ENCODE measurements at places on chromosomes 7 and 10.

- DNase-seq = no peak
Measured at GRCh38 chr10:132465889-132466519, 69.0 kb downstream of the PWWP2B start.

- no peak for DNase-seq
Measured at GRCh38 chr7:8699875-8700624, 266.6 kb downstream of the NXPH1 start.

- DNase-seq = no peak
Measured at GRCh38 chr10:79392020-79392398, 44.7 kb downstream of the PPIF start.

GRCh38 chr7:107118109-107118900 lies 50.5 kb upstream of the HBP1 start:
- no peak for DNase-seq

DNA sequence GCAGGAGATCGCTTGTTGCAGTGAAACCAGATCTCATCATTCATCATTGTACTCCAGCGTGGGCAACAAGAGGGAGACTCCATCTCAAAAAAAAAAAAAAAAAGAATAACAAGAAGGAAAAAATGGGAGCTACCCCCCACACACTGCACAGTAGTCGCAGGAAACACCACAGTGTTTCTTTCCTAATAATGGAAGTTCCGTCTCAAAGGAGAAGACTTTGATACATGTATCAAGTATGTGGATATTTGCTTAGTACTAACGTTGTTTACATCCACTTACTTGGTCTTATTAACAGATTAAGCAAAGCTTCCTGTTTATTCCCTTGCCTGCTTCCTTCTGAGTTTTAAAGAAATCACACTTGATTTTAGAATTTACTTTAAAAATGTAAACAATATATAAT lies 22.2 kb downstream of the YAE1 start:
- no peak for DNase-seq

GRCh38 chr10:96556003-96556402 lies 30.8 kb downstream of the TM9SF3 start:
- DNase-seq = peak; percentile 22

- no peak for DNase-seq
Measured at GRCh38 chr10:106997721-106998120, 166.8 kb downstream of the SORCS1 start.

DNA sequence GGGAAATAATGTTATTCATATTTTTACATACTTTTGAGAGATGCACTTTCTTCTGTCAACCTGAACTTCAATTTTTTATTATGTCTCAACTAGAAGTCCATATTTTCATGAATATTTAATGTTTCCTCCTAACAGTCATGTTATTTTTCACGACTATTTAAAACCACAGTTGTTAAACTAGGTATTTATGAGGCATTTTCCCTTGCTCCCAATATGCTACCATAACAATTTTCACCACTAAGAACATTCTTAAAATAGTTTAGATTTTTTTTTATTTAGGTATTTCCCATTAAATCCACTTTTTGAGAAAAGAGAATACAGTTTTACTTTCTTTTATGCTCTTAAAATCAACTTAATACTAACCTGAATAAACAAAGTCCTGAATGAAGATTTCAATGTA lies 89.4 kb downstream of the JAZF1 start:
- DNase-seq = no peak

GRCh38 chr7:151386301-151387160 lies 23.3 kb downstream of the WDR86 start:
- no peak for DNase-seq

- DNase-seq = no peak
Measured at GRCh38 chr7:94183289-94183749, 179.2 kb upstream of the BET1 start.

DNA sequence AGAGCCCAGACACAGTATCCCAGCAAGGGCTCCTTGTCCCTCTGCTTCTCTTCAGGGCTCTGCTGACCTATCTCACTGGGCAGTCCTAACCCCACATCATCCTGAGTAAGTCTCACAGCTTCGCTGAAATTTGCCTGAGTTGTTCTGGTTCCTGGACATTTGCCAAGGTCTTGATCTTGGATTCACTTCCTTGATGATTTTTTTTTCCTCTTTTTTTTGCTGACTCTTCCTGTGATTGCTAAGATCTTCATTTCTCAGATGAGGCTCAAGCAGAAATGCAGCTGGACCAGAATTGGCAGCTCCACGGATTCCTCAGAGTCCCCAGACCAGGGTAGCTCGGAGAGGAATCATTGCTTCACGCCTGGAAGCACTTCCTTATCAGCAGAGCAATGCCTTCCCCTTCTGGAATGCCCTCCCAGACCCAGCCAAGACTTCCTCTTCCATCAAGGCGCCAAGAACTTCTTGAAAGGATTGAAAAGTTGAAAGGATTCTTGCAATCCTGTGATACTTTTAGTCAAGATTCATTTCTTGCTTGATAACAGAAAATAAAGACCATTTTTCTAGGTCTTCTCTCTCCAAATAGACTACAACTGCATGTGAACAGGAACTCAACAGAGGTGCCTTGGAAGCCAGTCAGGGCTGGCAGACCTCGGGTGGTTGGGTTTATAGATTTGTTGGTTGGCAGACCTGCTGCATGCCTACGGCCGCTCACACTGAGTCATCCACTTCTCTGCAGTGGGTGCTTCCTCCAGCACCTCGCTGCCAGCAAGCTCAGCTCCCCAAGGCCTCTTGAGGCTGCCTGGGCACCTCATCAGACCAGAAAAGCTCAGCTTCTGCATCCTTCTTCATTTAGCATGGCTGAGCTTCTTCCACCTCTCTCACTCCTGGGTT lies 8.8 kb upstream of the AFAP1L2 start:
- no peak for DNase-seq

GRCh38 chr10:75679536-75679935 lies 248.1 kb downstream of the LRMDA start:
- no peak for DNase-seq

GRCh38 chr7:155477476-155477875 lies 19.5 kb downstream of the EN2 start:
- DNase-seq = no peak

GRCh38 chr7:31487476-31487875 lies 26.4 kb upstream of the ITPRID1 start:
- no peak for DNase-seq

- DNase-seq = no peak
Measured at GRCh38 chr7:17185690-17186070, 112.8 kb upstream of the AHR start.

DNA sequence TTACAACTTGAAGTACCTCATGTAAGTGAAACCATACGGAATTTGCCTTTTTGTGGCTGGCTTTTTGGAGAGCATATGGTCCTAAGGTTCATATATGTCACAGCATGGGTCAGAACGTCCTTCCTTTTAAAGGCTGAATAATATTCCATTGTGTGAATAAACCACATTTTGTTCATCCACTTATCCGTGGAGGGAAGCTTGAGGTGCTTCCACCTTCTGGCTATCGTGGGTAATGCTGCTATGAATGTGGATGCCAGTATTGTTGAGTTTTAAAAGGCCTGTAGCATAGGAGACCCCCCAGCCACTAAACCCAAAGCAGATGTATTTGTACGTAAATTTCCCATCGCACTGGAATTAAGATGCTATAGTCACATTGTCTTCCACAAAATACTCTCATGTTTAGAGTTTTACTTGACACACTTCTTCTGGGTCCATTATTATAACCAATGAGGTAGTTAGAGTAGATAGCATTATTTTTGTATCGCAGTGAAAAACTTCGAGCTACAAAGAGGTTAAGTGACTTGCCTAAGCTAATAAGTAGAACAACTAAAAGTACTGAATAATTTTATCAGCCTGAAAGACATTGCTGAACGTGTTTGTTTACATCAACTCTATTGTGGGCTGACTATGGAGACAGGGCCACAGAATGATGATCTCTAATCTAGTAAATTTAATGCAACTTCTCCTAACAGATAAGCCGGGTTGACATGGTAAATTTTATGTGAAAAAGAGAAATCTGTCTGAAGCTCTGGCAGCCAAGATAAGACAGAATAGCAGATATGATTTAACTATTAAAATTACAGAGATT lies 183.0 kb upstream of the CTBP2 start:
- no peak for DNase-seq

DNA sequence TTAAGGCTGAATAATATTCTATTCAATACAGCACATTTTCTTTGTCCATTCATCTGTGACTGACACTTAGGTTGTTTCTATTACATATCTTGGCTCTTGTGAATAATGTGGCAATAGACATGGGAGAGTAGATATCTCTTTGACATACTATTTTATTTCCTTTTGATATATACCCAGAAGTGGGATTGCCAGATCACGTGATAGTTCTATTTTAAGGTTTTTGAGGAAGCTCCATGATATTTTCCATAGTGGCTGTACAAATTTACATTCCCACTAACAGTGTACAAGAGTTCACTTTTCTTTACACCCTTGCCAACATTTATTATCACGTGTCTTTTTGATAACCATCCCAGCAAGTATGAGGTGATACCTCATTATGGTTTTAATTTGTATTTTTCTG lies 1114.7 kb downstream of the CNTNAP2 start:
- DNase-seq = no peak

DNA sequence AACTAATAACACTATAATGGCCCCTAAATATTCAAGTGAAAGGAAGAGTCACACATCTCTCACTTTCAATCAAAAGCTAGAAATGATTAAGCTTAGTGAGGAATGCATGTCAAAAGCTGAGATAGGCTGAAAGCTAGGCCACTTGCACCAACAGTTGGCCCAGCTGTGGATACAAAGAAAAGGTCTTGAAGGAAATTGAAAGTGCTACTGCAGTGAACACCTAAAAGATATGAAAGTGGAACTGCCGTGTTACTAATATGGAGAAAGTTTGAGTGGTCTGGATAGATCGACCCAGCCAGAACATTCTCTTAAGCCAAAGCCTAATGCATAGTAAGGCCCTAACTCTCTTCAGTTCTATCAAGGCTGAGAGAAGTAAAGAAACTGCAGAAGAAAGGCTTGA lies 12.1 kb upstream of the SNX13 start:
- no peak for DNase-seq

DNA sequence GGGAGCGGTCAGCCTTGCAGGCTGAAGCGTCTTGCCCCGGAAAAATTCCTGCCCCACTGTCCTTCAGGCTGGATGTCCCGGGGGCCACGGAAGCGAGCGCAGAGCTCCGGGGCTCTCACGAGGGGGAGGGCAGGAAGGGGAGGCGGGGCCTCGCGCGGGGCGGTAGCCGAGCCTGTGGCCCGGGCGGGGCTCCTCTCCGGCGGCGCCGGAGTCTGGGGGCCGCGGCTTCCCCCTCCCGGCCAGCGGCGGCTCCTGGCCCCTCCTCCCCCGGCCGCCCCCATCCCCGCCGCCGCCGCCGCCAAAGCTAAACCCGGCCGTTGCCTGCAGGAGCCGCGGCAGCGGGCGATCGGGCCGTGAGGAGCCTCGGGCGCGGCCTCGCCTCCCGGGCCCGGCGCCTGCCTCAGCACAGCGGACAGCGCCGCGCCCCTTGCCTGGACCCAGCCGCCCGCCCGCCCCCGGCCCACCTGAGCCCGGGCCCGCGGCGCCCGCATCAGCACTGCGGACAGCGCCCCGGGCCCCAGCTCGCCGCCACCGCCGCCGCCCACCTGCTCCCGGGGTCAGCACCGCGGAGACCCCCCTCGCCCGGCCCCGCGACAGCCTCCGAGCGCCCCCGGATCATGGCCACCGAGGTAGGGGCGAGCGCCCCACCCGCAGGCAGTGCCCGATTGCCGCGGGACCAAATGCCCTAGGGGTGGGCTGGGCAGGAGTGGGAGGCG lies at the start of gene GOLGA7B:
Gene GOLGA7B, plus strand, starts transcription at position 157 of the 716 bp plus-strand sequence. Its CDS starts 461 bp downstream, at position 618.
- DNase-seq = peak; percentile 77

All from D341Med (cell line).